ENCODE measurements at places on chromosomes 6 and 20.
A peak's percentile ranks its signal among the peaks of the same experiment; 100 is the strongest.

GRCh38 chr6:165844232-165844631 lies 181.2 kb upstream of the PDE10A start:
- no peak for DNase-seq
- H3K4me1 ChIP-seq = peaks cover 6% of the 10 kb centered on the region
- H3K27me3 ChIP-seq = peaks cover 2% of the 10 kb centered on the region
- H3K36me3 ChIP-seq = no peaks in the 10 kb centered on the region
- H3K27ac ChIP-seq = no peak overlapping the region

- H3K4me3 ChIP-seq = no peak overlapping the region
- peaks cover 9% of the 10 kb centered on the region for H3K36me3 ChIP-seq
- H3K4me1 ChIP-seq = no peaks in the 10 kb centered on the region
- H3K27ac ChIP-seq = no peak overlapping the region
- H3K27me3 ChIP-seq = no peaks in the 10 kb centered on the region
Observed at GRCh38 chr20:5570031-5570430, 180.2 kb upstream of the SHLD1 start.

GRCh38 chr6:25157183-25157582 lies 122.0 kb upstream of the CARMIL1 start:
- no peaks in the 10 kb centered on the region for H3K36me3 ChIP-seq
- peaks cover 2% of the 10 kb centered on the region for H3K4me1 ChIP-seq

- H3K4me3 ChIP-seq = no peak overlapping the region
- no peak for DNase-seq
- no peaks in the 10 kb centered on the region for H3K36me3 ChIP-seq
Observed at GRCh38 chr20:8471465-8471864, 339.4 kb downstream of the PLCB1 start.

DNA sequence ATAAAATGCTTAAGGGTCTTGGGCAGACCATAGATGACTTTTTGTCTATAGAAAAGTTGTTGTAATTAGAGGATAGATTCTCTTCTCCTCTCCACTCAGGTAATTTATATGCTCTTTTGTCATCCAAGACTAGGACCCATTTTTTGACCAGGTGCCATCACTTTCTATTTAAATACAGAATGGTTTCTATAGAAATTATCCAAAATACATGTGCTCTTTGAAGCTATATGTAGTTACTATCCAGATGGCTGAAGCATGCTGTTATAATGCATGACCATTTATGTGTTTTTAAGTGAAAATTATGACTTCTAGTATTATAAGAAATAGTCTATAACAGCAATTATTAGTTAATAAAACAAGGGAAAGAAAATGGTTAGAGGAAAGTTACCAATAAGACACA lies 3.0 kb upstream of the MLIP start:
- no peaks in the 10 kb centered on the region for H3K36me3 ChIP-seq
- no peak for DNase-seq
- H3K27me3 ChIP-seq = no peaks in the 10 kb centered on the region
- H3K27ac ChIP-seq = no peak overlapping the region
- no peaks in the 10 kb centered on the region for H3K4me1 ChIP-seq

GRCh38 chr6:136716917-136717715 lies 75.2 kb downstream of the MAP3K5 start:
- no peaks in the 10 kb centered on the region for H3K4me1 ChIP-seq
- H3K4me3 ChIP-seq = no peak overlapping the region
- no peaks in the 10 kb centered on the region for H3K27me3 ChIP-seq
- no peaks in the 10 kb centered on the region for H3K36me3 ChIP-seq
- H3K27ac ChIP-seq = no peak overlapping the region

DNA sequence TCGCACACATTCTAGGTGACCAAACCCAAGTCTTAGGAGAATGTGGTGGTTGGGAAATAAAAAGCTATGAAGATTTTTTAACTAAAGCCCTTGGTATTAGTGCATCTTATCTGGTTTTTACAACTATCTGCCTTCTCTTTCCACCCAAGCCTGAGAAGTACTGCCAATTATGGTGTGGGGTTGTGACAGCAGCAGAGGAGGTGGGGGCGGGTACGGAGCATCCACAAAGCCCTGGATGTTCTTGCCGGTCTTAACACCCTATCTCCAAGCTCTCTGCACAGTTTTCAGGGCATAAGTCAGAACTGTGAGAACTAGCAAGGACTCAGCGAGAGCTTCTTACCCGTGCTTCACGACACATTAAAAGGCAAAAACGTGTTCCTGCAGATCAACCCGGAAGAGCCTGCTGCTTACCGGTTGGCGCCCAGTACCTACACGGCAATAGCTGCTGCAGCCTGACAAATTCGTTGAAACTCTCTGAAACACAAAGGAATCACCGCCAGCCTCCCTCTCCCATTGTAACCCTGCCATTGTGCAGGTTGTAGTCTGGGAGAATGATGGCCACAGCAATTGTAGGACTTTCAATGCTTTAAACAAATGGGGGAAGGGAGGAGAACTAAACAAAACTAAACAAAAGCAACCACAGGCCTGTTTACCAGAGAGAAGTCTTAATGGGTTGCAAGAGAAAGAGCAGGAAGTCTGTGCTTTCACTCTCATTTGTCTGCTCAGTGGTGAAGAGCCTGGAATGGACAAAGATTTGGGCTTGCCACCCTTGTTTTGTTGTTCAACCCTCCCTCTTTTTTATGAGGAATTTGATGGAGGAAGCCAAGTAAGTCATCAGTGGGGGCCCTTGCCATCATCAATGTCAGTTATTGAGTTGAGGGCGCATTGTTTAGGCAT lies 461.0 kb upstream of the JARID2 start:
- no peaks in the 10 kb centered on the region for H3K36me3 ChIP-seq
- peaks cover 19% of the 10 kb centered on the region for H3K4me1 ChIP-seq
- H3K27ac ChIP-seq = peak overlapping the region; percentile 83
- no peak overlapping the region for H3K4me3 ChIP-seq
- no peaks in the 10 kb centered on the region for H3K27me3 ChIP-seq
- DNase-seq = peak; percentile 88

DNA sequence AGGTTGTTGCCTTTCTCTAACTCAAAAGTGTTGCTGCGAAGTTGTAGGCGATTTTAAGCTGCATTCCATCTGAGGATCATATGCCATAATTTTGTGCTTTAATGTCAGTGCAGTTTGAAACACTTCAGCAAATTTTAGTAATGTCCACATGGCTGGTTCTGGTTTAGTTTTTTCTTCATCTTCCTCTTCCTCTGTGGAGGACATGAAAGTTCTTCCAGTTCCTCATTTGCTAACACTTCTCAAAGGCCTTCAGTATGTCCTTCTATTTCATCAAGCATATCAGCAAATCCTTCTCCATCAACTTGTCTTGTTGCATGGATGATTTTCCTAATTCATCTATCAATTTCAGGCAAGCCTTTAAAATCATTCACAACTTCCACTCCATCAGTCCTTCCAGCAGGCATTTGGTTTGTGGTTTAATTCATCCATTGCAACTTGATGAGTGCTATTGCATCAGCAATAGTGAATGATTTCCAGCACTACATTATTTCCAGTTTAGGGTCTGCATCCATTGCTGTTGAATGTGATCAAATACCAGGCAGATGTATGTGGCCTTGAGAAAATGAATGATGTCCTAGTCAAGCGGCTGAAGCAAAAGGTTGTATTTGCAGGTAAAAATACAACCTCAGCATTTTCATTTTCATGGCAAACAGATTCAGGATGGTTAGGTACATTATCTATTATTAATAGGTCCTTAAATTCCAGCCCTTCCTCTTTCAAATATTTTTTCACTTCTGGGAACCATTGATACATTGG lies 20.2 kb downstream of the SHLD1 start:
- no peak overlapping the region for H3K27ac ChIP-seq
- H3K4me3 ChIP-seq = no peak overlapping the region
- no peaks in the 10 kb centered on the region for H3K36me3 ChIP-seq
- no peak for DNase-seq
- H3K27me3 ChIP-seq = no peaks in the 10 kb centered on the region
- H3K4me1 ChIP-seq = no peaks in the 10 kb centered on the region

GRCh38 chr6:114000069-114000468 lies 29.1 kb upstream of the HDAC2 start:
- H3K36me3 ChIP-seq = no peaks in the 10 kb centered on the region
- H3K27me3 ChIP-seq = no peaks in the 10 kb centered on the region
- DNase-seq = no peak
- H3K4me1 ChIP-seq = peaks cover 3% of the 10 kb centered on the region
- H3K4me3 ChIP-seq = no peak overlapping the region

DNA sequence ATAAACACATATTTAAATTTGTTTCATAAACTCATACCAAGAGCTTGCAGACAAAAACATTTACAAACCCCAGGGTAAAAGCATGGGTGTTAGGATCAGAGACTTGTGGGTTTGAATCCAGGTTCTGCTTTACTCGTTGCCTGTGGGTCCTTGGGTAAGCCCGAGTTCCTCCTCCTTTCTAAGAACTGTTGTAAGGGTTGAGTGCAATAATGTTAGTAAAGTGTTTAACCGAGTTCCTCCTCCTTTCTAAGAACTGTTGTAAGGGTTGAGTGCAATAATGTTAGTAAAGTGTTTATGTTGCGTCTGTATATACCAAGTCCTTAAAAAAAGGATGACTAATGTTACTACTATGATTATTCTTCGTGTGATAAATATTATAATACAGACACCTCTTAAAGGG lies 18.7 kb downstream of the CCDC170 start:
- H3K27me3 ChIP-seq = no peaks in the 10 kb centered on the region
- no peaks in the 10 kb centered on the region for H3K4me1 ChIP-seq
- H3K36me3 ChIP-seq = no peaks in the 10 kb centered on the region

- H3K36me3 ChIP-seq = no peaks in the 10 kb centered on the region
- H3K27ac ChIP-seq = no peak overlapping the region
- H3K4me1 ChIP-seq = peaks cover 13% of the 10 kb centered on the region
Observed at GRCh38 chr6:45328523-45328922, 393 bp downstream of the RUNX2 start.

DNA sequence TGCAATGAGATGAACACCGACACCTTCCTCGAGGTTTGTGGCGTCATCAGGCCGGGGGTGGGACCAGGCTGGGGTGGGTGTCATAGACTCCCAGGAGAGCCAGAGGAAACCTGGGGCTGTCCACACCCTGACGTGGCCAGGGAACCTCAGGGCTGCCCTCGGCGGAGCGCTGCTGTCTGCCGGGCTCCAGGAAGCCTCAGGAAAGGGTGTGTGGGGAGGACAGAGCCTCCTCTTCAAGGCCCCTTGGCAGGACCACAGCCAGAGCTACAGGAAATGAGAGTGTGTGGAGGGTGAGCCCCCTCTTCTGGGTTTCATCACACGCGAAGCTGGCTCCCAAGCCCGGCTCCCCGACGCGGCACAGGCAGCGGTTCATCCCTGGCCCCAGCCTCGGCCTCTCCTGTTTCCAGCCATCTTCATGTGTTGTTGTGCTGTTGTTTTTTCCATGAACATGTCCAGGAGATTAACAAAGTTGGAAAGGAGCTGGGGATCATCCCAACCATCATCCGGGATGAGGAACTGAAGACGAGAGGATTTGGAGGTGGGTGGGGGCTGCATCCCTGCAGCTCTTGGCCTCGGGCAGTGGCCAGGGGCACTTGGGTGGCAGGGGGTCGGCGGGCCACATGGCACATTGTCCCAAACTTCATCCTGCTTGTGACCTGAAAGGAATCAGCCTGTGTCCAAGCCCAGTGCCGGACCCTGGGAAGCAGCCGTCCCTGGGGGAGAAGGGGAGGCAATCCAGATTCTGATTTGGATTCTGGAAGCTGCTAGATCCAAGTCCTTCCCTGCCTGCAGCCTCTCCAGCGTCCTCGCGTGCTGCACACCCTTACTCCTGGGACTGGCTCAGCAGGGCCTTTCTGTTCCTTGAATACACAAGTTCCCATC lies 6.4 kb downstream of the NPEPL1 start:
- no peaks in the 10 kb centered on the region for H3K4me1 ChIP-seq
- H3K4me3 ChIP-seq = no peak overlapping the region
- no peaks in the 10 kb centered on the region for H3K27me3 ChIP-seq
- no peak for DNase-seq
- H3K27ac ChIP-seq = no peak overlapping the region
- H3K36me3 ChIP-seq = peaks cover 49% of the 10 kb centered on the region

DNA sequence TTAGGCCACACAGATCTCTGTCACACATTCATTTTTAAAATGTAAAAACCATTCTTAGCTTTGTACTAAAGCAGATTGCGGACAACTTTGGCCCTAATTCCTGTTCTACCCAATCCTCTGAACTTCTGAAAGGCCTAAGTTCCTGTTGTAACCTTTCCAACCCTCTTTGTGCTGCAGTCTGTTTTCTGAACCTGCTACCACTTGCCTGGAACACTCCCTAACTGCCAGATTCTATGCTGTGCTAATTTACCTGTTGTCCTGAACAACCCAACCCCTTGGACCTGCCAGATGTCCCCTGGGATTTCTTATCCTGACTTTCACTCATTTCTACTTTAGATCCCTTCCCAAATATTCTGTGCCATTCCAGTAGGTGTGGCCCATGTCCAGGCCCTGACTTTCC lies 398.7 kb downstream of the ZFAND3 start:
- no peaks in the 10 kb centered on the region for H3K27me3 ChIP-seq
- H3K4me1 ChIP-seq = peaks cover 13% of the 10 kb centered on the region
- H3K27ac ChIP-seq = no peak overlapping the region
- H3K36me3 ChIP-seq = no peaks in the 10 kb centered on the region

GRCh38 chr6:25473447-25473846 lies 178.6 kb upstream of the SCGN start:
- H3K4me1 ChIP-seq = no peaks in the 10 kb centered on the region
- no peaks in the 10 kb centered on the region for H3K36me3 ChIP-seq
- no peak overlapping the region for H3K27ac ChIP-seq
- no peak overlapping the region for H3K4me3 ChIP-seq
- no peaks in the 10 kb centered on the region for H3K27me3 ChIP-seq

GRCh38 chr6:161838306-161839035 lies 564.6 kb upstream of the AGPAT4 start:
- no peak overlapping the region for H3K27ac ChIP-seq
- DNase-seq = no peak
- no peak overlapping the region for H3K4me3 ChIP-seq
- H3K36me3 ChIP-seq = no peaks in the 10 kb centered on the region

DNA sequence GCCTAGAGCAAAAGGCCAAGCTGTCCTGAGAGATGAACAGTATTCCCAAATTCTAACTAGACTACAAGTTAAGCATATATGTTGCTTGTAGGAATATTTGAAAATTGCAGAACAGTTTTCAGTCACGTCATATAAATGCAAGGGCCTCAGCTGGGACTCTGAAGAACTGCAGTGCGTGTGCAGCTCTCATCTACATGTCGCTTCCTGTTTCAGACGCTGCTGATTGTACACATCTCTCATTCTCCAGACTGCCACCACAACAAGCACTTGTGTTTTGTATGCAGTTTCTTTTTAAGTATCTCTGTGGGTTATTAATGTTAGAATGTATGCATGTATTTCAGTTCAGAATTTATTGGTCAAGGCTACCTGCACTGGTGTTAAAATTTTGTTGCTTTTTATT lies 119.7 kb downstream of the MAP3K4 start:
- no peak overlapping the region for H3K27ac ChIP-seq
- peaks cover 54% of the 10 kb centered on the region for H3K36me3 ChIP-seq
- peaks cover 2% of the 10 kb centered on the region for H3K4me1 ChIP-seq
- no peaks in the 10 kb centered on the region for H3K27me3 ChIP-seq
- no peak overlapping the region for H3K4me3 ChIP-seq

DNA sequence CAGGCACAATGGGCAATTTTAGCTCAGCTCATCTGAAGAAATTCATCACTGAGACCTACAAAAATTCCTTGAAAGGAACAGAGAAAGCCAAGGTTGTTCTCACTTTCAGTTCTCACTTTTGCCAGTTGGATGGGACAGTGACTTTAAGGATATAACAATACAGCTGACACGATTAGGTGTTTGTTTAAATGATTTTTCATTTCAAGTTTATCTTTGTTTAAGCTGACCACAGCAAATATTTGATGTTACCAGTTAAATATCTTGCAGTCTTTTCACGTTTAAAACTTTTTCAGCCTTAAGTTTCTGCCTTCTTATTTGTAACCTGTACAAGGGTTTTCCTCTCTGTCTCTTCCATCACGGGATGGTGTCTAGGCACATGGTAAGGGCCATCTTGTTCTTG lies 93.6 kb downstream of the PLCB1 start:
- H3K4me1 ChIP-seq = no peaks in the 10 kb centered on the region
- H3K27ac ChIP-seq = no peak overlapping the region
- H3K27me3 ChIP-seq = no peaks in the 10 kb centered on the region
- no peak for DNase-seq

Data from neuronal stem cell (in vitro differentiated cells).